ENCODE measurements at places on chromosomes 13 and 19.

DNA sequence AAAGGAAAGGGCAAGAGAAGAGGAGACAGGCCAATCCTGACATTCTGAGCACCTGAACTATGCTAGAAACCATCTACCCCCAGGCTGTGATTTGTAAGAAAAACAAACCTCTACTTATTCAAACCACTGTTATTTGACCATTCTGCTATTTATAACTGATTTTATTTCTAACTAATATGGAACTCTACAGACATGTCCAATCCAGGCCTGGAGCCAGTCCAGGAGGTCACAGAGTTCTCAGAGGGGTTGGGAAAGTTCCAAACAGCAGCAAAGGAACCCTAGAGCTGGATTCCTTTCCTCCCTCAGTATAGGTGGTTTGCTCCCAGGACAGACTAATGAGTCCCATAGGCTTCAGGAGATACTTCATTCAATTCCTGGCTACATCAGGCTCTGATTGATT is 24.2 kb downstream of the SIAH3 start:
- no peak for DNase-seq

GRCh38 chr19:2477732-2478191 is 1.8 kb downstream of the GADD45B start:
- peak; percentile 54 for DNase-seq

- no peak for DNase-seq
Observed at GRCh38 chr19:48565090-48565489, 13.1 kb downstream of the SULT2B1 start.

DNA sequence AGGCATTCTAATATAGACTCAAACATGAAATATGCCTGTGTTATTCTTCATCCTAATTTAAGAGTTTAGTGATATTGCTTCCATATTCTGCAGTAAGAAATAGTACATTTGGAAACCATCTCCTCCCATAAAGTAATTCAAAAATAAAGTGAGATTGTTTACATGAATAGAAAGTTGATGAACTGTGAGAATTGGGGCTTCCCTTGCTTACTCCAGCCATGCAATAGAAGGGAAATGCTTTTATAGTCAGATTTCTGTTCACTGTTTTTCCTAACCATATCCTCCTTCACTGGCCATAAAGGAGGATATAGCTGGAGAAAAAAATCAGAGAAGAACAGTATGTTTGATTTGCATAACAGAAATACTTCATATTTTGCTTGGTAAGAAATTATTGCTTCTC is 7.8 kb downstream of the LRCH1 start:
- DNase-seq: no peak

DNA sequence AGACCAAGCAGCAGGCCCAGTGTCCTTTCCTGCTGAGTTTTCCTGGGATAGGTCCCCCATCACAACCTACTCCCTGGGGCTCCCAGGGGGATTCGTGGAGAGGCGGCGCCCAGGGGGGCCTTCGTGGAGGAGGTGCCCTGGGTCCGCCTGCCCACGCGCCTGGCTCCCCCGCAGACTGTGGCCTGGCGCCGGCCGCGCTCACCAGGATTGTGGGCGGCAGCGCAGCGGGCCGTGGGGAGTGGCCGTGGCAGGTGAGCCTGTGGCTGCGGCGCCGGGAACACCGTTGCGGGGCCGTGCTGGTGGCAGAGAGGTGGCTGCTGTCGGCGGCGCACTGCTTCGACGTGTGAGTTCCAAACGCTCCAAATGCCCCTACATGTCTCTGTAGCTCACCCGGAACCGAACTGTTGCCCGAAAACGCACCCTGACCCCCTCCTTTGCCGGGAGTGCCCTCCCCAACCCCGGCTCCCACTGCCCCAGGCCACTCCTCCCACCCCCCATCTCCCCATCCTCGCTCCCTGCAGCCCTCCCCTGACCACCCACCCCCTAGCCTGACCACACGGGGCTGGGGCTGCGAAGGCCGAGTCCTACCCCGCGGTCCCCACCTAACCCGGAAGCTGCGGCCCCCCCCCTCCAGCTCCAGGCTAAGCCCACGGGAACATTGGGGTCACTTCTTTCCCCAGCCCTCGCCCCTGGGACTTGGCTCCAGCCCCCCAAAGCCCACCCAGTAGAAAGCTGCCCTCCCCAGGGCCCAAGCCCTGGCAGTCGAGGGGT is 3.3 kb downstream of the TIMM13 start:
- no peak for DNase-seq

DNA sequence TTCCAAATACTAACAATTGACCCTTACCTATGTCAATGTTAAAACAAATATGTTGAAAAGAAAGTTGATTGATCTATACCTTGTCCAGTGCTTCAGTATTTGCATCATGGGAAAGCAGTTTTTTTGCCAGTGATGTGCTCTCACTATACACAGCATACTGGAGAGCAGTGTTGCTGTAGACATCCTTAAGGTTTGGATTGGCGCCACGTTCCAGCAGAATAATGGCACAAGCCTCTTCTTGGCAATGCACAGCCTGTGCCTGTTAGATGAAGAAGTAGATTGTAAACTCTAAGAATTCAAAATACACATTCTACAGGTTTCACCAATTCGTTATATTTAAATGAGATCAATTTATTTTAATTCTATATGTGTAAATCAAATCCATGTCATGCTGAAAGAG is 43.9 kb upstream of the C1QTNF9B start:
- no peak for DNase-seq

GRCh38 chr13:67351909-67352308 is 121.8 kb upstream of the PCDH9 start:
- DNase-seq: no peak

DNA sequence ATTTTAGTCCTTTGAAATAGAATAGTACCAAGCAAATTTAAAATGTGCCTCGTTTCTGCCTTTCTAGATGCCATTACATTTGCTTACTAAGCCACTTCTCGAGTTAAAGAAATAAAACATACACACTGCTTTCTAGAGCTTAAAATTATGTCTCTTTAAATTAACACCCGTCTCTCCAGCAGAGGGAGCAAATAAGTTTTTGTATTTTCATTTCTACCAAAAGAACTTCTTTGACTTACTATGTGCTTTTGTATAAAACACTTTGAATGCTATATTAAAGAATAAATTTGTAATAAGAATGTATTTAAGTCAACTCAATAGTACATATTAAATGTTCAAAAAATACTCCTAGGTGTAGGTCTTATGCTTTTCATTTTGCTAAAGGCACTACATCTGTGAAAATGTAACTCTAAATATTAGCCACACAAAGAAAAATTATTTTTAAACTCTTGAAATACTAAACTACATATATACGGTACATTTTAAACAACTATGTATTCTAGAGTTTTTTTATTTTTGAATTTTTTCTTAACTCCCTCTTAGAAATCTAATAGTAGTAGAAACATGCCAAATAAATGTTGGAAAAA is 269.3 kb upstream of the MIR17HG start:
- DNase-seq: peak; percentile 59

DNA sequence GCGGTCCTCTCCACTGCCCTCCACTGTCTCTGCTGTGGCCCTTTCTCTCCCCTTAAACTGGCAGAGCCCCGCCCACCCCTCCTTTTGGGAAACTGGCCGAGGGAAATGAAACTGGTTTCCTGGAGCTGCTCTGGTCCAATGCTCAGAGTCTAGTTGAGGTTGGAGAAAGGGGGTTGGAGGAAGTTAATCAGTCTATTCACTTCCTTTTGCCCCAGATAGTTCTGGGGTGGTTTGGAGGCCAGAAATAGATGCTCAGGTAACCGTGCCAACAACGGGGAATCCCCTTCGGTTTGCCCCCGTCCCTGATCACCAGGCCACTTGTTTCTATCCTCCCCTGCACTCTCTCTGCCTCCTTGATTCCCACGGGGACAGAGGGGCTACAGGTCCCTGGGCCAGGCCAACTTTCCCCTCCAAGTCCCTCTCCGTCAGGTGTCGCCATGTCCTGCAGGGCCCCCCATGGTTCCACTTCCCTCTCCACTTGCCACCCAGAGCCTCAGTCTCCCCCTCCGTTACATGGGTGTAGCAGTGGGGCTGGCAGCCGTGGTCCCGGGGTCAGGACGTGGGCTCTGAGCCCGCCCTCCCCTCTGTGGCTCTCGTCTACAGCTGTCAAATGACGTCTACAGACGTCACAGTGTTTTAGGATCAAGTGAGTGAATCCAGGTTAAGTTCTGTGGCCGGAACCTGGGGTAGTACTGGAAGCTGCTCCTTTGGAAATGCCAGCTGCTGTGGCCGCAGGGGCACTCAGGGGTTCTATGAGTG is at the start of gene IL4I1:
Gene IL4I1 (minus strand): TSS at position 25 of the 759 bp plus-strand sequence. CDS start 727 bp downstream, outside the sequence.
- DNase-seq: peak; percentile 75

DNA sequence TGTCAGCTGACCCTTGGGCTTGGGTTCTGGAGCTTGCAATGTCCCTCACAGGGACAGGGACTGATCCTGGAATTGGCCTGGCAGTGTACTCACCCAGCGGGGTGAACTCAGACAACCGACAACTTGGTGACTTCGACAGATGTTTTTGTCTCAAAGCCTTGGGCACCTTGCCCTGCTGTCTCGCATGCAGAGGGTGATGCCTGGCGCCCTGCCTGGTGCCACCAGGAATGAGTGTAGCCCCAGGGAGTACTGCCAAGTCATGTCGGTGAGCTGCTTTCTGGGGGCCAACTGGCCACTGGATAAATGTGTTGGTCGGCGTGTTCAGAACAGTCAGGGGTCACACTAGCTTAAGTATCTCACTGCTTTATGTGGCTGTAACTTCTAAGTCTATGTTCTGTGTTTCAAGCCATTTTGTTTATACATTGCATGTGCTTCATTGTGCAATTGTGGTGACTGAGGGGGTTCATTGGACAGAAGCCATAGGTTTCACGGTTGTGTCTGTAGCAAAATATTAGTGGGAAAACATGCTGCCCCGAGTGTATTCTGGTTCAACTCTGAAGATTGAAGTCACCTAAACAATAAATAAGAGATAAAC is 96.3 kb upstream of the TNFSF11 start:
- no peak for DNase-seq

DNA sequence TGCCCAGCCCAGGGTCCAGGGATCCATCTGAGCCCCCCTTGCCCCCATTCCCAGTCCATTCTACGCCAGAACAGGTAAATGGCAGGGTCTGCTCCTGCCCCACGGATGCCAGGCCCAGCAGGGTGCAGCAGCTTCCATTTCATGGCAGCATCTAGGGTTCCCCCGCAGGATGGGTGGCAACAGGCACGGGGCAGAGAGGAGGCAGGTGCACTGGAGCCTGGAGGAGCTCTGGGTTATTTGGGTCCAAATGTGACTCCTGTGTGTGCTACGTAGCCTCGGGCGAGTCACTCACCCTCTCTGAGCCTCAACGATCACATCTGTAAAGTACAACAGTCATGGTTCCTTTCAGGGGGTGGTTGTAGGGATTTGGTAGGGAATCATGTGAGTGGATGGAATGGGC is 27.4 kb downstream of the IL12RB1 start:
- no peak for DNase-seq

DNA sequence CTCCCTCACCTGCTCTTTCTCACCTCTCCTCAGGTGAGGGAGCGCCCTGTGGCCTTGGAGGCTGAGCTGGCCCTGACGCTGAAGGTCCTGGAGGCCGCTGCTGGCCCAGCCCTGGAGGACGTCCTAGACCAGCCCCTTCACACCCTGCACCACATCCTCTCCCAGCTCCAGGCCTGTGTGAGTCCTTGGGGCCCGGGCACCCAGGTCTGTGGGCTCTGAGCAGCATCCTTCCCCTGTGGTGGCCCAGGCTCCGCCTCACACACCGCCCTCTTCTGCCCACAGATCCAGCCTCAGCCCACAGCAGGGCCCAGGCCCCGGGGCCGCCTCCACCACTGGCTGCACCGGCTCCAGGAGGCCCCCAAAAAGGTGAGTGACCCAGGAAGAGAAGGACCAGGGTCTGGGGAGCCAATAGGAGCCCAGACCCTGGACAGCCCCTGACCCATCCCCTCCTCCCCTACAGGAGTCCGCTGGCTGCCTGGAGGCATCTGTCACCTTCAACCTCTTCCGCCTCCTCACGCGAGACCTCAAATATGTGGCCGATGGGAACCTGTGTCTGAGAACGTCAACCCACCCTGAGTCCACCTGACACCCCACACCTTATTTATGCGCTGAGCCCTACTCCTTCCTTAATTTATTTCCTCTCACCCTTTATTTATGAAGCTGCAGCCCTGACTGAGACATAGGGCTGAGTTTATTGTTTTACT is 1.9 kb downstream of the IFNL1 start:
- no peak for DNase-seq

DNA sequence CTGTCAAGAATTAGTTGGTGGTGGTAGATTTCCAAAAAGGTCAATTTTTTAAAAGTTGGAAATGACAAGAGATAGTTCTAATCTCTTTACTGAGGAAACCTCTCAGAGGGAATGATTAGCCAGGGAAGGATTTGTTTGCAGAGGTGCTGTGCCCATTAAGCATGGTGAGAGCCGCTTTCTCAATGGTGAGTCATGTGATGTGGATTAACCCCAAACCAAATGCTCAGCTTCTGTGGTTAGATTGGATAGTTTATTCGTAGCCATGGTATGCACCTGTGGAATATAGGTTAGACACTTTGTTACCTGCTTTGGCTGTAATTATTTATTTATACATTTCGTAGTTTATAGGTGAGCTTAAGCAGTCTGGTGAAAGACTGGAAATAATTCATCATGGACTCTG is 7.1 kb downstream of the HNRNPM start:
- DNase-seq: no peak

GRCh38 chr13:31968473-31968872 is 63.1 kb upstream of the FRY start:
- DNase-seq: peak; percentile 24

Measured in Kasumi-1 (cell line).